NCI-H1930 (cell line): ENCODE measurements at places on chromosomes 5 and 9.

DNA sequence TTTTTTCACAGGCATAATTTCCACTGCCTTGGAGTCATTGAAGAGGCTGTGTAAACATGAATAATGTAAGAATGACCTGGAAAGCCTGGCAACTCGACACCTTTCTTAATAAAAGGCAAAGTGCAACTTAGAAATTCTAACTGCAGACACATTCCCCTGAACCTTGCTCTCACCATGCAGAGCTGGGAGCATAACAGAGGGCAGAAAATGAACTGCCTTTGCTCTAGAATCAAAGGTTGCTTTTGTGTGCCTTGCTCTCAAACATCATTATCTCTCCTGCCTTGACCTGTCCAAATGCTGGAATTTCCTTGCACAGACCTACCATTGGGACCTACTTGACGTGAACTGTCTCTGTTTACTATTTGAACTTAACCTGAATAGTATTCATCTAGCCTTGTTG is 462.0 kb upstream of the ZNF462 start:
- DNase-seq, result no peak

DNA sequence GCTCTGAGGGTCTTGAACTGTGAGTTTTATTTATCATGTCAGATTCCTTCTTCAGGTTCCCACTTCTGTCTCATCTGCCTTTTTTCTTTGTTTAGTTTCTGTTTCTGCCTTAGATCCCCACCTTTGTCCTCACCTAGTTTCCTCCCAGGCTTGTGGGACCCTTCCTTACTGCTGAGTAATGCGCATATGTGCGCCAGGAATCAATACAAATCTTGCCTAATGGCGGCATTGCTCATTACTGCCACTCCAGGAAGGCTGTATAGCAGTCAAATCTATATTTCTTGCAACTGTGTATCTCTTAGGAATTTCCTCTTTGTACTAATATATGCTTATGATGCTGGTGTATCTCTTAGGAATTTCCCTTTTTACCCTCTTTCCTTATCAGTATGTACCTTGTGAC is 465.4 kb downstream of the DMRT2 start:
- DNase-seq, result no peak

DNA sequence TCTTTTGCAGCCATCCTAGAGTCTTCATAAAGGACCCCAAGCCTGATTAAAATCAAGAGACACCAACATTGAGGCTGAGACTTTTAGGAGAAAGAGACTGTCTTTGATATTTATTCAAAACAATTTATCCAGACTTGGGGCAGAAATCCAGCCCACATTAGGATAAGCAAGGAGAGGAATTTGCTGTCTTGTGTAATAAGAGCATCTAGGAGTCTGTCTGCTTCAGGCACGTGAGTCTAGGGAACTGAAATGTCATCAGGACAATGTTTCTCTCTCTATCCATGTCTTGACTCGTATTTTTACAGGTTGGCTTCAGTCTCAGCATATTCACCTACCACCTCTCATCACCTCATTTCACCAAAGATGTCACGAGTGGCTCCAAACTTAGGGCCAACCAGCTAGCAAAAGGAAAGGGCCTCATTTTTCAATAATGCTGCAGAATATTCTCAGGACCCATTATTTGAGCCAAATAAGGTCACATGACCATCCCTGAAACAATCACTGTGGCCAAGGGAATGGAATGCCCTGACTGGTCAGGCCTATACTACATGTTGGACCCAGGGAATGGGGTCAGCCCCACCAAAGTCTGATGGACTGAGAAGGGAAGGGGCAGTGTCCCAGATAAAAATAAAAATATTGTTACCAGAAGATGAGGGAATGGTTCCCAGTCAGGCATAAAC is 70.3 kb upstream of the SAP30L start:
- DNase-seq, result no peak

- no peak for DNase-seq
Measured at GRCh38 chr5:93307557-93307956, 273.5 kb downstream of the NR2F1-AS1 start.

- peak; percentile 79 for DNase-seq
Measured at GRCh38 chr9:99169982-99170761, 51.6 kb downstream of the ALG2 start.

- DNase-seq, result no peak
Measured at GRCh38 chr9:133640580-133641395, 4.6 kb downstream of the DBH start.
